ENCODE measurements at places on chromosomes 2 and 18. TPM values are rescaled to one million over a fixed set of nuclear protein-coding genes. Genes with fewer than 3 reads are reported as not detected.

Gene EFR3B
- total RNA-seq: 0.23 TPM

Gene CPSF3
- total RNA-seq: 64.6 TPM

Gene COL6A3
- 1.5 TPM for total RNA-seq

Gene REV1
- 37.7 TPM for total RNA-seq

Gene TCF23
- not detected for total RNA-seq

Gene DPYSL5
- total RNA-seq: not detected

Gene CFAP65
- total RNA-seq: not detected

DNA sequence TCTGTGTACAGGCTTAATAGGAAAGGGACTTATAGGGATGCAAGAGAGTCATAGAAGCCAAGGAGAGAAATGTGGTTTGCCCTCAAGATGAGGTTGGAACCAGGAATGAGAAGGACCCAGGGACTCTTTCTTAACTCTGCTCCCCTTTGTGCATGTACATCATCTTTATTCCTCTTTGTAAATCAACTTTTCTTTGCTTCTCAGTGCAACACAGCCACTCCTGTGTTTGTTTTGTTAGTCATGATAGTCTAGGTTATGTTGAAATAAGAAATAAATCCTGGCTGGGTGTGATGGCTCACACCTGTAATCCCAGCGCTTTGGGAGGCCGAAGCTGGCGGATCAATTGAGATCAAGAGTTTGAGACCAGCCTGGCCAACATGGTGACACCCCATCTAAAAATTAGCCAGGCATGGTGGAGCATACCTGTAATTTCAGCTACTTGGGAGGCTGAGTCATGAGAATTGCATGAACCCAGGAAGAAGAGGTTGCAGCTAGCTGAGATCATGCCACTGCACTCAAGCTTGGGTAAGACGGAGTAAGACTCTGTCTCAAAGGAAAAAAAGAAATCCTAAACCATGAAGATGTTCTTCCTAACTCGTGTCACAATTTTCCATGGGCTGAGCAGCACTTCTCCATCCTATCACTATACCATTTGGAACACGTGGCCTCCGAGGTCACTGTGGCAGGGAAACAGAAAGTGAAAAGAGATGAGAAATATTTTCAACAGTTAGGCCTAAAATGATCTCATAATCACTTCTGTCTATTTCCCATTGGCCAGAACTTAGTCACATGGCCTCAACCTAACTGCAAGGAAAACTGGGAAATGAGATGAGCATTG is 73.0 kb upstream of the TMEM17 start:
- no peak for DNase-seq

GRCh38 chr2:196696423-196697079 is 57.0 kb downstream of the CCDC150 start:
- DNase-seq: no peak

DNA sequence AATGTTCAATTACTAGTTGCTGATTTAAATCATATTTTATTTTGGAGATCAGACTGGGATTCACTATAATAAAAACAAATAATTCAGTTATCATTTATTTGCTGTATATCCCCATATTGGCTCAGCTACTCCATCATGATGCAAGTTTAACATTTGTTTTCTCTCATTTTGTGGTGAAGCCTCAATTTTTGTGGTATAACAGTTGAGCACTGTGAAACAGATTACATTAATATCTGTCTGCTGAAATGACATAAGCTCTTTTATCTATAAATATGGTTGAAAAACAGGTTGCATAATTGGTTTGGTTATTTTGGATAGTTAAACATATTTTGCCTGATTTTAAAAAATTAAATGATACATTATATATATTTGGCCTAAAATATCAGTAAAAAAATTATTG is 67.7 kb downstream of the DPP4 start:
- DNase-seq: no peak

- DNase-seq: no peak
These were observed 70.9 kb upstream of the LYPD6B start for GRCh38 chr2:148967578-148967977.

- no peak for DNase-seq
These were observed 3.0 kb downstream of the ACTR1B start for GRCh38 chr2:97660775-97661389.

DNA sequence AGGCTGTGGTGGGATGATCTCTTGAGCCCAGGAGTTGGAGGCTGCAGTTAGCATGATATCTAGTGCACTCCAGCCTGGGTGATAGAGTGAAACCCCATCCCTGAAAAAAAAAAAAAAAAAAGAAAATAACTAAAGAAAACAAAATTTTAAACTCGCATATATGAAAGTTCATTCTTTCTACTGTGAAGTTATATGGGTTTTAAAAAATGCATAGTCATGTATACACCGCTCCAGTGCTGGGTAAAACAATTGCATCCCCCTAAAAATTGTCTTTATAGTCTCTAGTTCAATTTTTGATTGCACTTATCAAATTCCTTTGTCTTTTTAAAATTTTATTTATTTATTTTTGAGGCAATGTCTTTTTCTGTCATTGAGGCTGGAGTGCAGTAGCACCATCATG is 65.0 kb upstream of the ACYP2 start:
- DNase-seq: no peak

DNA sequence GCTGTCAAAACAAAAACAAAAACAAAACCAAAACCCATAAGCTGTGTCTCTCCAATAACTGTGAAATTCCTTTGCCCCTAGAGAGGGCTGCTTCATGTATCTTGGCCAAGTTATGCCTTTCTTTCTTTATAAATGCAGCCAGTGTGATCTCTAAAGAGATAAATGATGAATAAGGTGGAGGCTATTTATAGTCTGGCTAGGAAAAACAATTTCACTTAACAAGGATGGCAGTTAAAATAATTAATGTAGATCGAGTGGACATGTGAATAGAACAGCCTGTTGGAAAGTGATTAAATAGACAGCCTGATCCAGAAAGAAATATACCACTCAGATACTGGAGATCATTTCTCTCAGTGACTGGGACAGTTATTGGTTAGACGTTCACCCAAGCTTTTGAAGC is 1666.9 kb upstream of the CELF4 start:
- no peak for DNase-seq

DNA sequence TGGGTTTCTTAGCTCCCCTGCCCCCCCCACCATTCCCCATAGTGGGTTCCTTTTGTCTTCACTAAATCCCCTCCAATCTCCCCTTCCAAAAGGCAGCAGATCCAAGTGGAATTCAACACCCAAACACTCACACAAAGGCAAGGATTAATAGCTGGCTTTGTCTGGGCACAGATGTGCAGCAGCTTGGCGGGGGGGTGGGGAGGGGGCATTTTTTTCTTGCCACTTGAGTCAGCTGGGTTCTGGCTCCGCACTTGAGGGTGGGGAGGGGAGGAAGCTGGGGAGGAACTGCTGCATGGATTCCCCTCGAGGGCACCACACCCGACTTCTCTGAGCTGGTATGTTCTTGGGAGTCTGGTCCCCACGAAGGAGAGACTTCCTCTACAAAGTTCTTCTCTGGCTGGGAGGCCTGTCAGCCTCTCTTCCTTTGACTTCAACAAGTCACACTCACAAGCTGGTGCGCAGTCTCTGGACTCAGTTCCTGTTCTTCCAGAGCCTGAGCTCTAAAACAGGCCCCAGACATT is 36.0 kb downstream of the SERTAD2 start:
- DNase-seq: no peak

- no peak for DNase-seq
These were observed 586.7 kb downstream of the CCDC85A start for GRCh38 chr2:56770490-56770889.
